Lower lobe of right lung (tissue), 2 donors: ENCODE measurements at places on chromosomes 3 and 15. TPM values are rescaled to one million over a fixed set of nuclear protein-coding genes. Genes with fewer than 3 reads are reported as not detected.

- no peak for DNase-seq
Measured at GRCh38 chr3:158727206-158728060, 4.8 kb downstream of the RARRES1 start.

- DNase-seq = no peak
Measured at GRCh38 chr3:74489050-74489792, 125.2 kb downstream of the CNTN3 start.

DNA sequence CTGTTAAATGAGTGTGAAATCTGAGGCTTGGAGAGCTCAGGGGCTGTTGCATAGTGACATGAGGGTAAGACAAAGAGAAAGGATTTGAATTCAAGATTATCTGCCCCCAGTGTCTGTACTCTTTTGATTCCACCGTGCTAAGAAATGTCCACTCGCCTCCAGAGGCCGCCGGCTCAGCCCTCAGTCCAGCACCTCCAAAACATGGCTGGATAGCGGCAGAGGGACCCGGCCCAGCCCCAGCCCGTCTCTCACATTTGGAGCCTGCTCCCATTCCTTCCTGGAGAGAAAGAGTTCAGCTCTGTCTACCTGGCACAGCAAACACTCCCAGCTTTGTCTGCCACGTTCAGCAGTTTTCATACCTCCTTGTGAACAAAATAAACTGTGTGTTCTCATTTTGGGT lies 84.8 kb upstream of the IQSEC1 start:
- DNase-seq = no peak

DNA sequence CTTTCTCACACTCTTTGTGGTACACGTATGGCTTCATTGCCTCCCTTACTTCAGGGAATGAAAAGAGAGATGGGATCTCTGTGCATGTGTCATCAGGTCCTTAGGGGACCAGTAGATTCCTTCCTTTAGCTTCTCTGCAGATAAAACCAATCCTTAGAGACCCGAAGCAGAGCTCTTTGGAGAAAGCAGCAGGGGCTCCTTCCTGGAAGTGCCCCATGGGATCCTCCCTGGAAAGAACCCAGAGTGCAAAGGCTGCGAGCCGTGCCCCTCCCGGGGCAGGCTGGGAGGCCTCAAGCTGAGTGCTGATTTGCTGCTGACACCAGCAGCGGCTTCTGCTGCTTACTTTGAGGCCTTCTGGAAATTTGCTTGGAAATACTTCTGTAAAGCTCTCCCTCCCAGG lies 328.6 kb upstream of the RGMA start:
- DNase-seq = no peak

DNA sequence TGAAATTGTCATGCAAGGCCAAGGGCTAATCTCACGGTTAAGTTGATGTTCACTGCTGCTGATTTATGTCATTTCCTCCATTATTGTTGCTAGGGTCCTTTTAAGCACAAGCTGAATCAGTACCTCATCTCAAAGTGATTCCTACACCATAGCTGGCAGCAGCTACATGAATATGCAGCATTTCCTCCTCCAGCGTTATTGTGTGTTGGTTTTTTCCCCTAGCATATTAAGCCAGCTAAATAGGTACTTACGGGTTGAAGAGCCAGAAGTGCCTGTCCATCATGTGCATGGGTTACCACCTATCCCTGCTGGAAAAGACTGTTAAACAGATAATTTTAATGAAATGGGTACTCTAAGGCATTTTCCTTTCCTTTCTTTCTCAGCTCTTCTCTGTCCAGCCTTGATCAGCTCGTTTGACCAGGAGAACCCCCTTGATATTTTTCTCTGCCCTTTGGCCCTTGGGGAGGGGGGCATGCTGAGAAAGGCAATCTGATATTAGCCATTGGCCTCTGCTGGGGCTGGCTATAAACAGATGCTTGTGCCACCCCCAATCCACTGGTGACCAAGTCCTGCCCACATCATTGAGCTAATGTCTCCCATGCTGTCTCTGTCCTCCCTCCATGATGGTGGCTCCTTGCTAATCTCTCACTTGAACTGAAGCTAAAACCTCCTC lies 115.6 kb upstream of the PLXNA1 start:
- DNase-seq = no peak

DNA sequence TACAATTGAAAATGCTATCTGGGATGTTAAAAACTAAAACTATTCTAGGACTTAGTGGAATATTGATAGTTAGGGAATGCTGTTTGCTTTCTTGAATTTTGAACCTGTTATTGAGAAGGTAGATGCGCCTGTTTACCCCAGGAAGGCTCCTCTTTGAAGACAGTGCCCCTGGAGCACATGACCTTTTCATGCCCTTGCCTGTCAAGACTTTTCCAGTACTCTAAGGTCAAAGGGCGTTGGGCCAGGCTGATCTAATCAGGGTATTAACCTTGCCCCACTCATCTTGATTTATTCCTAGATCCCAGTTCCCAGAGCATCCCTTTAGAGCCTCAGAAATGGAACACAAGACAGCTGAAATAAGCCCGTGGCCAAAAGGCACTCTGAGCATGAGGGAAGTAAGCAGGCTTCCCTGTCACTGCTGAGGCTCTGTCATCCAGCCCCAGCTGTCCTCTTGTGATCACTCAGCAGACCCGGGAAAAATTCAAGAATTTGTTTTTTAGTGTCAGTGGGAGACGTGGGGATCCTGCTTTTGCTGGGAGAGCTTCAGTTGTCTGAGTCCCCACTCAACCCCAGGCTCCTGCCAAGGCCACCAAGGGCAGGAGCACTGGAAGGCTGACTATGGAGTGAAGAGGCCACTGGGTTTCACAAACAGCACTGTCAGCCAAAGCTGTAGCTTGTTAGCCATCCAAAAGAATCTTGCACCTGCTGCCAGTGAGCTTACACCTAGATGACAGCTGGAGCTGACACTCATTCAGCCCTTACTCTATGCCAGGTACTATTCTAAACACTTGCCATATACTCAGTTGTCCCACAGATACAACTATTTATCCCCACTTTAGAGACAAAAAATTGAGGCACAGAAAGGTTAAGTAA lies 169.0 kb downstream of the PGPEP1L start:
- no peak for DNase-seq

The EPM2AIP1 gene
- total RNA-seq = 18.4 TPM

DNA sequence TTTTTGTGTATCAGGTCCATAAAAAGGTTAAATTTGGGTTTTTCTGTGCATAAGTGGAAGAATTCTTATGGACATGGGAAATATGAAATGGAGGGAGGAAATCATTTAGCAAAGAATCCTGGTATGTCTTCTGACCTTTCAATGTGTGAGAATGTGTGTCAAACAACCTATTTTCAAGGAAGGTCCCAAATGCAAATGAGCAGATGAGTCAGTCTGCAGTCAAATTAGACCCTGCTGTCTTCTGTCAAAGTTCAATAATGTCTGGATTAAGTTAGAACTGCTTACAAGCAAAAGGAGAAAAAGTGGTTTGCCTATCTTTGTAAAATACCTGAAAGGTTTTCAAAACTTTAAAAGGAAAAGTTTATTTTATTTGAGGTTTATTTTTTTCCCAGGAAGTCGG lies 15.3 kb downstream of the FBN1 start:
- no peak for DNase-seq

GRCh38 chr3:69250014-69250413 lies 127.6 kb upstream of the LMOD3 start:
- no peak for DNase-seq

- peak; percentile 37 for DNase-seq
Measured at GRCh38 chr3:38609386-38610111, 39.9 kb downstream of the SCN5A start.

- no peak for DNase-seq
Measured at GRCh38 chr15:27575521-27575920, 523.6 kb downstream of the OCA2 start.

DNA sequence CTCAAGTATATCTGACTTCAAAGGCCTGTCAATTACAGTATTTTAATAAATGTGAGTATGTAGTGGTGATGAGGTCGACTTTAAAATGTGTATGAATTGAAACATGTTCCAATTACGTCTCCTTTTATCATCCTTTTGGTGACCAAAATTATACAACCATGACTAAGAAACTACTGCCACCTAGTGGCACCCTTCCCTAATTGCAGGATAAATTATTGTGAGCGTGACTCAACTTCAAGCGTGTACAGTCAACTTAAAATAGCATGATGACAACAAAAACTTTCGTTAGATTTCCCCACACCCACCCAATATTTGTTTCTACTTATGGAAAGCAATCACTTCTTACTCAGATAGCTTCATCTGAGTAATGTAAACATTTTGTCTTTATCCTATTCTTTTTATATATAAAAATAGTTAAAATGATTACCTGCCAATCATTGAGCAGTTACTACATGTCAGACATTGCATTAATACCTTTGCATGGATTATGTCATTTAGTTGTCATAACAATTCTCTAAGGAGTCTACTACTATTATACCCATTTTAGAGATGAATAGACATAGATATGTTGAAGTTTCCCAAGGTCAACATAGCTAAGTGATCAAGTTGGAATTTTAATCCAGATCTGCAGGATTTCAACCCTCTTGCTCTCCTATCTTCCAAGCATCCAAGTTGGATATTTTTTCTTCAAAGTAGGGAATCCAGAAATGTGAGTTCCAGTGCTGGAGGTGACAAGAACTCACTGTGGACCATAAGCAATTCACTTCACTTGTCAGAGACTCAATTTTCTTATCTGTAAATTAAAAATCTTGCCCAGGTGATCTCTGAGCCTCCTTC lies 106.0 kb downstream of the MEX3B start:
- no peak for DNase-seq

The PTPRG gene
- total RNA-seq = 67.6 TPM

The GOLGA6D gene
- not detected for total RNA-seq

- DNase-seq = no peak
Measured at GRCh38 chr3:183824761-183825455, 469 bp downstream of the MAP6D1 start.

The CLDN18 gene
- total RNA-seq = 162 TPM

The GABRR3 gene
- not detected for total RNA-seq

DNA sequence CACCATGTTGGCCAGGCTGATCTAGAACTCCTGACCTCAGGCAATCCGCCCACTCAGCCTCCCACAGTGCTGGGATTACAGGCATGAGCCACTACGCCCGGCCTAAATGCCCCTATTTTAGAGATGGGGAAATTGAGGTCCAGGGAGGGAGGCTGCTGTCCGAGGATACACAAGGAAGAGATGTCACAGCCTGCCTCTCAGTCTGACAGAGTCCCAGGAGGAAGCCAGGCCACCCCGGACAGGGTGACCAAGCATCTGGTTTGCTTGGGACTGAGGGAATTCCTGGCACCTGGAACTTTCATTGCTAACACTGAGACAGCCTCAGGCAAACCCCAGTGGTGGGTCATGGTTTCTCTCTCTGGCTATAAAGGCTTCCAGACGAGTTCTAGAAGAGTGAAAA lies 30.6 kb upstream of the ADAMTS7 start:
- DNase-seq = no peak

DNA sequence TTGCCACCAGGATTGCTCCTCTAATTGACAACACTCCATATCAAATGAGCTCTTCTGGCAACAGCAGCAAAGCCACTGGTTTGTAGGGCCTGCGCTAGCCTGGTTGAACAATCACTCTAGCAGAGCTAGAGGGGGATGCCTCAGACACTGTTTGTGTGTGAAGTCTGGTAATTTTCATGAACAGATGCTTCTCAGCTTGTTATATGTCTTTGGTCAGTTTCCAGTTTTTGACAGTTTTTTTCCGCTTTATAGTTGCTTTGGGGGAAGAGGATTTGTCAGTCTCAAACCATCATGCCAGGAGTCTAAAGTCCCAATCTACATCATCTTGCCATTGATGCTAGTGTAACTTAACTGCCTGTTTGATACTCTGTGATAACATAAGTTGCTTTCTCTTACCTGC lies 136.0 kb downstream of the HCN4 start:
- DNase-seq = no peak

The KCNAB1 gene
- total RNA-seq = 4.7 TPM

DNA sequence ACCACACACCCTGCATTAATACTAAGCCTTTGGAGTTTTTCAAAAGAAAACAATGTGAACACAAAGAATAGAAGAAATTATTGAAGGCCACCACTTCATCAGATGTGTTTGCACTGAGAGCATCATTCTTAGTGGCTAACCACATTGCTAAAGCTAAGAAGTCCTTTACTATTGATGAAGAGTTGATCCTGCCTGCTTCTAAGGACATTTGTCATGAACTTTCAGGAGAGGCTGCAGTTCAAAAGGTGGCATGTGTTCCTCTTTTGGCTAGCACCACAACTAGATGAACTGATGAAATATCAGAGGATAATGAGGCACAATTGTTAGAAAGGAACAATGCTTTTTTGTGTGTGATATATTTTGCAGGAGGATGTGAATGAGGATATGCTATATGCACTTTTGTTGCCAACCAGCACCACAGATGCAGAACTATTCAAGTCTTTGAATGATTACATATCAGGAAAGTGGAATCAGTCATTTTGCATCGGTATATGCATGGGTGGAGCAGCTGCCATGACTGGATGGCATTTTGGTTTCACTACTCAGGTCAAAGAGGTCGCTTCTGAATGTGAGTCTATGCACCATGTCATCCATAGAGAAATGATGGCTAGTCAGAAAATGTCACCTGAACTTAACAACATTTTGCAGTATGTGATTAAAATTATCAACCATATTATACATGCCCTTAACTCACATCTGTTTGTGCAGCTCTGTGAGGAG lies 2.5 kb upstream of the EID1 start:
- DNase-seq = no peak

DNA sequence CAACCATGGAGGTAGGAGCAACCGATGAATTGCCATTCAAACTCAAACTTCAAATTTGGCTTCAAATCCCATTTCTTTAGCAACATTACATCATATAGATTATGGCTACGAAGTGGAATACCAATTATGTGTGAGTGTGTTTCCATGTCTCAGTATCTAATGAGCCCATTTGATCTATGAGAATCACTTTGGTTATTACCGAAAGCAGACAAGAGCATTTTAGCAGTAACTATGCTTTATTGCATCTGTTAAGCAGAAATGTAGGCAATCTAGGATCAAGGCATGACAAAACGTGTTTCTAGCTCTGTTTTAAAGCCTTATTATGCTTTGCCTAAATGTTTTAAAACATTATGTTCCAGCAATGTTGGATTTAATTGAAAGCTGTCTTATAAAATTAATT lies 581.9 kb upstream of the TGFBR2 start:
- no peak for DNase-seq

The CCDC33 gene
- 5.9 TPM for total RNA-seq

- no peak for DNase-seq
Measured at GRCh38 chr3:16392717-16393116, 120.8 kb downstream of the RFTN1 start.

GRCh38 chr15:36275656-36276055 lies 303.8 kb upstream of the CDIN1 start:
- no peak for DNase-seq

GRCh38 chr3:155745795-155746550 lies 1.1 kb upstream of the PLCH1 start:
- peak; percentile 50 for DNase-seq

- no peak for DNase-seq
Measured at GRCh38 chr3:183527428-183528379, 27.8 kb downstream of the KLHL6 start.

- DNase-seq = no peak
Measured at GRCh38 chr3:24415824-24416223, 78.8 kb downstream of the THRB start.

- no peak for DNase-seq
Measured at GRCh38 chr15:89731275-89731674, 19.8 kb downstream of the MESP1 start.

The PP2D1 gene
- total RNA-seq = not detected
